ENCODE measurements at places on chromosomes 6 and 20.
A peak's percentile ranks its signal among the peaks of the same experiment; 100 is the strongest.

GRCh38 chr20:55693641-55694040 is 311.7 kb downstream of the CBLN4 start:
- no peaks in the 10 kb centered on the region for H3K4me1 ChIP-seq
- H3K36me3 ChIP-seq = no peaks in the 10 kb centered on the region
- H3K27me3 ChIP-seq = no peaks in the 10 kb centered on the region
- H3K4me3 ChIP-seq = no peak overlapping the region

GRCh38 chr6:150534553-150534952 is 65.1 kb upstream of the PLEKHG1 start:
- peaks cover 21% of the 10 kb centered on the region for H3K27me3 ChIP-seq
- no peak for DNase-seq
- no peak overlapping the region for H3K27ac ChIP-seq
- H3K36me3 ChIP-seq = no peaks in the 10 kb centered on the region
- H3K4me3 ChIP-seq = no peak overlapping the region

GRCh38 chr6:164035900-164036485 is 621.5 kb downstream of the QKI start:
- H3K4me3 ChIP-seq = no peak overlapping the region
- H3K27me3 ChIP-seq = no peaks in the 10 kb centered on the region
- no peak overlapping the region for H3K27ac ChIP-seq

DNA sequence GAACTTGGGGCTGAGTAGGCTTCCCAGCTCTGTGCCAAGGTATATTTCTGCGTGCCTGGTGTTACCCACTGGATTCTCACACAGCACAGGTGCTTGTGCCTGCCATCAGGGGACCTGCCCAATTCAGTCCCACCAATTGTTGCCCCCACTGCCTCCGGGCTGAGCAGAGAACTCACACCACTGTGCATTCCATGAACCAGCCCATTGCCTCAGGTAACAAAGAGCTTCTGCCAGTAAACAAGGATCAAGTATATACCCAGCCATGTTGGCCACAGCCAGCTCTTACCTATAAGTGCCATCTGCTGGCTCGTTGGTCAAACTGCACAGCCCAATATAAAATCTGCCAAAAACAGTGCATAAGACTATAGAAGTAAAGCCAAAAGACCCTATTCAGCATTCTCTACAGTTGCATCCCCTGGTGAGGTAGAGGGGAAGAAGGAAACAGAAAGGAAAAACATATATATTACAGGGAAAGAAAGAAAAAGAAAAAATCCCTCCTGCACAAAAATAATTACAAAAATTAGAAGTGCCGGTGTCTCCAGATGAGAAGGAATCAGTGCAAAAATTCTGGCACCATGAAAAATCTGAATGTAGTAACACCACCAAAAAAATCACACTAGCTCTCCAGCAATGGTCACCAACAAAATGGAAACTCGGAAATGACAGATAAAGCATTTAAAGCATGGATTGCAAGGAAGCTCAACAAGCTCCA is 241.4 kb downstream of the IBTK start:
- H3K36me3 ChIP-seq = no peaks in the 10 kb centered on the region
- no peak for DNase-seq
- H3K4me3 ChIP-seq = no peak overlapping the region
- H3K27ac ChIP-seq = no peak overlapping the region
- H3K27me3 ChIP-seq = no peaks in the 10 kb centered on the region

DNA sequence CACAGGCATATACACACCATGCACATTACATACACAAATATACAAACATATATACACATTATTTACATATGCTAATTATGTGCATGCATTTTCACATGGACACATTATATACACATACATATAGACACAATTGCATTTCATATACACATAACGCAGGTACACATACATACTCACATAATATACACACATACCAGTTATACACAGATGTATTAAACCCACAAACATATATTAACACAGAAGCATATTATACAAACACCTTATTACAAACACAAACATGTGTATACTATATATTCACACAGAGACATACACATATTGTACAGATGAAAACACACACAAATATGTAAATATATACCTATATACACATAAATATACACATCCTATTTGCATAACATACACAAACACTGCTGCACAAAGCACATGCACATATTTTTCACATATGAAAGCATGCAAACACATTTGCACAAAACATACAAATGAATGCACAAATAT is 140.2 kb downstream of the VEGFA start:
- H3K27me3 ChIP-seq = peaks cover 4% of the 10 kb centered on the region
- H3K27ac ChIP-seq = no peak overlapping the region
- H3K36me3 ChIP-seq = no peaks in the 10 kb centered on the region
- no peaks in the 10 kb centered on the region for H3K4me1 ChIP-seq

DNA sequence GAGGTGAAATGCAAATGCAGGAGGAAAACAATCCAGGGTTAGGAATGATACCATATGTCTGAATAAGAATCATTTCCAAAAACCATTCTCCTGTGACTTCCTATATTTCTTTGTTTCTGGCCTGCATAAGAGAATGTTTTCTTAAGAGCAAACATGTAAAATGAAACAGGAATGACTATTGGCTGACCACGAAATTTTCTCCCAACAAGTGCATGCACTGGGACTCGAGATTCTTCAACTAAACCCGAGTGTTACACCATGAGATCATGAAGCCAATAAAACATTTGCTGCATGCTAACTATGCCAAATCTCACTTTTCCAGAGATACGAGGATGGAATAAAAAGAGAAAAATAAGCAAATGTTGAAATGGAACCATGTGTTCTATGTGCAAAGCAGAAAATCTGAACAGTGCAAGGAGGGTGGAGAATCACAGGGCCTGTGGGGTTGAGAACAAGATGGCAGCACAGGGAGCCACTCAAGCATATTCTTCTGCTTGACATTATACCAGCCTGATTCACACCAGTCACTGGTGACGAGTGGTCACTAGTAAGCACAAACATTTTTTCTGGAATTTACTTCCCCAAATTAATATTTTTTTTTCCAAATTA is 212.2 kb upstream of the FOXA2 start:
- DNase-seq = no peak
- no peak overlapping the region for H3K4me3 ChIP-seq
- no peaks in the 10 kb centered on the region for H3K36me3 ChIP-seq
- H3K27me3 ChIP-seq = no peaks in the 10 kb centered on the region

DNA sequence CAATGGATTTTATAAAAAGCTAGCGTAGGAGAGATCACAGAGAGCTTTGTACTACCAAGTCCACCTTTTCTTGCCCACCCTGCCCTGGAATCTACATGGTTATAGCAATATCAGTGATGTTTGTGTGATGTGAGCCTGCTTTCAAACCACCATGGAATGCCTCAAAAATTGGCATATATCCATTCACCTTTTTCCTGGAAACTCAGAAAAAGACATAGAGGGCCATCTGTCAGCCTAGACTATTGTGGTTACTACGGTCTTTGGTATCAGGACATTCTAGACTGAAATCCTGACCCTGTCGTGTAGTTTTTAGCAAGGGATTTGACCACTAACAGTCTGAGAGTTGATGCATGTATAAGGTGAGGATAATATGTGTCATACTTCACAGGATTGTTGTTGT is 239.6 kb downstream of the GRIK2 start:
- no peaks in the 10 kb centered on the region for H3K4me1 ChIP-seq
- H3K4me3 ChIP-seq = no peak overlapping the region
- H3K36me3 ChIP-seq = no peaks in the 10 kb centered on the region
- DNase-seq = no peak
- no peak overlapping the region for H3K27ac ChIP-seq

DNA sequence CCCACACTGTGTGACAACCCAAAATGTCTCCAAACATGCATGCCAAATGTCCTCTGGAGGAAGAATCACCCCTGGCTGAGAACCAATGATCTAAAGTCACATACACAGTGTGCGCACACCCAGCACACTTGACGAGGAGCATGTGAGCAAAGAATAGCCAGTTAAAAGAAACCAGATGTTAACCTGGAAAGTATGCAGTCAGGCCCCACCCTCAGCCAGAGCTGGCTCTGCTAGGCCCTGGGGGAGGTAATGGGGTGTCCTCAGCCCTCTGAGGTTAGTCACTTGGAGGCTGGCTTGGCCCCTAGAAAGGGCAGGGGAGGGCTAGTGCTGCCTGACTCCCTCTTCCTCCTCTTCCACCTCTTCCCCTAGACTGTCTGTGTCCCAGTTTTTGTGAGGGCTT is 15.2 kb upstream of the GUCA1A start:
- no peak overlapping the region for H3K27ac ChIP-seq
- H3K4me3 ChIP-seq = no peak overlapping the region
- H3K27me3 ChIP-seq = peaks cover 12% of the 10 kb centered on the region
- no peaks in the 10 kb centered on the region for H3K36me3 ChIP-seq
- DNase-seq = no peak
- H3K4me1 ChIP-seq = no peaks in the 10 kb centered on the region

GRCh38 chr20:1588533-1589460 is 31.0 kb downstream of the SIRPB1 start:
- peak overlapping the region; percentile 86 for H3K27ac ChIP-seq
- H3K27me3 ChIP-seq = no peaks in the 10 kb centered on the region
- DNase-seq = peak; percentile 60
- H3K36me3 ChIP-seq = peaks cover 9% of the 10 kb centered on the region
- peak overlapping the region; percentile 21 for H3K4me3 ChIP-seq

All from activated CD8-positive, alpha-beta memory T cell treated with anti-CD3 and anti-CD28 coated beads, Interleukin-2, amount 10 ng/mL, durations not matched to agents 7 days and 5 days (primary cell).